ENCODE measurements at places on chromosomes 3 and 15. TPM values are rescaled to one million over a fixed set of nuclear protein-coding genes. Genes with fewer than 3 reads are reported as not detected.

DNA sequence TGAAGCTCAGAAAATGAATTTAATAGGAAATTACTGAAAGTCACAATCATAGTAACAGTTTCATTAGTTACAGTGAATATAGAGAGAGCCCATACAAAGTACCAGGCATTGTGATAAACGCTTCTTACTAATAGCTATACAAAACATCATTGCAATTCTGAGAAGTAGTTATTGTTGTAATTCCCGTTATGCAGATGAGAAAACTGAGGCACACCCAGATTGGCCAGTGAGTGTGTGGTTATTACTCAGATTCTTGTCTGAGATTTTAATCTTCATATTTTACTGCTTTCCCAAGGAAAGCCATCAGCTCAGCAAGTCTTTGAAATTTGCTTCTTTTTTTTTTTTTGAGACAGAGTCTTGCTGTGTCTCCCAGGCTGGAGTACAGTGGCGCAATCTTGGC, 14.3 kb downstream of the FLNB start:
- H3K4me1 ChIP-seq, result peaks cover 19% of the 10 kb centered on the region
- H3K27ac ChIP-seq, result no peak overlapping the region
- H3K4me3 ChIP-seq, result no peak overlapping the region
- DNase-seq, result no peak
- no peaks in the 10 kb centered on the region for H3K36me3 ChIP-seq

DNA sequence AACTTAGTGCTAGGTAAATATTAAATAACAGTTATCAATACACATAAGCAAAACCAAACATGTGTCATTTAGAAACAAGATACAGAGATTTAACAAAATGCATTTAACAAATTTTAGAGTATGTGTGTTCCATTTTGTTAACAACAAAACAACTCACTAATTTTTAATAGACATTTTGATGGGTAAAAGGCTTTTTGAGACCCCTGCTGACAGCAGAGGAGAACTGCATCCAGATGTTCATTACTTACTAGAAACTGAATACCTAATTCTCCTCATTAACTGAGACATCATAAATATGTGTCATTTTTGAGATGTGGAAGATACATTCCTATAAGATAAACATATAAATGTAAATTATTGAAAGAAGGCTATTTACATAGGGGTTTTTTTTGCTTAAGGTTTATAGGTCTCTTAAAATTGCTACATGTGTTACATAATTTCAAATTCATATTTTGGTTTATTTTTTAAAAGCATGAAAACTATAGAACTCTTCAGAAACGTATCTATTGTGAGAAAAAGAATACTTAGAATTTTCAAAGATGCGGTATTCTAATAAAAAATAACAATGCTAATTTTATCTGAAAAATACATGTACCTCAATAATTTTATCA, 1009.8 kb downstream of the TUSC7 start:
- DNase-seq, result no peak
- H3K4me3 ChIP-seq, result no peak overlapping the region
- H3K27me3 ChIP-seq, result no peaks in the 10 kb centered on the region
- H3K36me3 ChIP-seq, result no peaks in the 10 kb centered on the region
- H3K4me1 ChIP-seq, result no peaks in the 10 kb centered on the region

DNA sequence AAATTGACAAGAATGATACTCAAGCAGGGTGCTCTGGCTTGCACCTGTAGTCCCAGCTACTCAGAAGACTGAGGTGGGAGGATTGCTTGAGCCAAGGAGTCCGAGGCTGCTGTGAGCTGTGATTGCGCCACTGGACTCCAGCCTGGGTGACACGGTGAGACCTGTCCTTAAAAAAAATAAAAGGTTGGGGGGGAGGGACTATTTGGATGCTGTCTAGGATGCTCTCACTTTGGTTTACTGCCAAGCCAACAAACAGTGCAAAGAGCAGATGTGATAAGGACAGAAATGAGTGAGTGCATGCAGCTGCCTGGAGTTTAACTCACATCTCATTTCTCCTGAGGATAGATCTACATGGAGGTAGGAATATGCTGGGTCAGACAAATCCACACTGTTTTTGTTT, 130.0 kb downstream of the FRMD4B start:
- H3K4me3 ChIP-seq, result no peak overlapping the region
- no peaks in the 10 kb centered on the region for H3K27me3 ChIP-seq
- H3K27ac ChIP-seq, result no peak overlapping the region
- no peak for DNase-seq

DNA sequence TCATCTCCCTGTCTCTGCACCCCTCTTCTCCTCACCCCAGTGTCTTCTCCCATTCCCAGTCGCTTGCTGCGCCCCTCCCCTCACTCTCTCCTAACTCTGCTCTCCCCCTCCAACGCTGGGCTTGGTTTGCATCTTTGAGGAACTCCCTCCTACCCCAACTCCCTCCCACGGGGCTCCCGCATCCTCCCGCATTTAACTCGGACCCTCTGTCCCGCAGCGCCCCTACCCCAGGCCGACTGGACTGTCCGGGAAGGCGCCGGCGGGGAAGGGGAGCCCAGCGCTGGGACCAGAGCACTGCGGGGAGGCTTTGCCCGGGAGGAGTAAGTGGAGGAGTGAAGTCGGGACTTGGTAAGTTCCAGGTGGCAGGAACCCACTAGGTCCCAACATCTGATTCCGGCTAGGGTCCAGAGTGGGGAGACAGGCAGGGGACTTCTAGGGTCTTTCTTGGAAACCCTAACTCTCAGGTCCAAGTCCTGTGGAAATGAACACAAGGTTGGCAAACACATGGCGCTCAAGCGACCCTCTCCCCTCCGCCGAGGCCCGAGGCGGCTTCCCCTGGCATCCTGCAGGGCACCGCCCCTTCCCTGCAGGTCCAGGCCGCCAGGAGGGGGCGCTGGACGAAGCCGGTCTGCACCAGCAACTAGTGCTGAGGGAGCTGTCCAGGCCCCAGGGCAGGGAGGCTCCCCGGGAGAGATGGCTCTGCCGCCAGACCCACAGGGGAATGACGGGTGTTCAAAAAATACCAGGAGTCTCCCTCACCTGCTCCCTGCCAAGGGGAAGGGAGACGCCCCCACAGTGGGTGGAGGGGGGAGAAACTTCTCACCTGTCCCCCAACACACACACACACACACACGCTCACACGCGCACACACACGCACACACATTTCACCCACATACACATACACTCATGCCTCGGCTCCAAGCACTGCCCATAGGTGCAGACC, 53.2 kb downstream of the LHFPL4 start:
- peaks cover 10% of the 10 kb centered on the region for H3K4me1 ChIP-seq
- peak overlapping the region; percentile 52 for H3K27ac ChIP-seq
- peak overlapping the region; percentile 84 for H3K4me3 ChIP-seq
- H3K27me3 ChIP-seq, result peaks cover 9% of the 10 kb centered on the region

- no peaks in the 10 kb centered on the region for H3K4me1 ChIP-seq
- no peak for DNase-seq
- H3K27ac ChIP-seq, result no peak overlapping the region
- no peak overlapping the region for H3K4me3 ChIP-seq
- no peaks in the 10 kb centered on the region for H3K27me3 ChIP-seq
- no peaks in the 10 kb centered on the region for H3K36me3 ChIP-seq
Observed at GRCh38 chr15:91664224-91664836, 189.2 kb upstream of the SLCO3A1 start.

- H3K27ac ChIP-seq, result no peak overlapping the region
- H3K27me3 ChIP-seq, result peaks cover 6% of the 10 kb centered on the region
- peaks cover 2% of the 10 kb centered on the region for H3K4me1 ChIP-seq
- H3K4me3 ChIP-seq, result no peak overlapping the region
- DNase-seq, result no peak
- H3K36me3 ChIP-seq, result no peaks in the 10 kb centered on the region
Observed at GRCh38 chr3:190325923-190326322, 3.7 kb upstream of the CLDN1 start.

- H3K4me1 ChIP-seq, result peaks cover 6% of the 10 kb centered on the region
- peaks cover 4% of the 10 kb centered on the region for H3K27me3 ChIP-seq
Observed at GRCh38 chr3:58668247-58668646, 1.7 kb upstream of the FAM3D start.

DNA sequence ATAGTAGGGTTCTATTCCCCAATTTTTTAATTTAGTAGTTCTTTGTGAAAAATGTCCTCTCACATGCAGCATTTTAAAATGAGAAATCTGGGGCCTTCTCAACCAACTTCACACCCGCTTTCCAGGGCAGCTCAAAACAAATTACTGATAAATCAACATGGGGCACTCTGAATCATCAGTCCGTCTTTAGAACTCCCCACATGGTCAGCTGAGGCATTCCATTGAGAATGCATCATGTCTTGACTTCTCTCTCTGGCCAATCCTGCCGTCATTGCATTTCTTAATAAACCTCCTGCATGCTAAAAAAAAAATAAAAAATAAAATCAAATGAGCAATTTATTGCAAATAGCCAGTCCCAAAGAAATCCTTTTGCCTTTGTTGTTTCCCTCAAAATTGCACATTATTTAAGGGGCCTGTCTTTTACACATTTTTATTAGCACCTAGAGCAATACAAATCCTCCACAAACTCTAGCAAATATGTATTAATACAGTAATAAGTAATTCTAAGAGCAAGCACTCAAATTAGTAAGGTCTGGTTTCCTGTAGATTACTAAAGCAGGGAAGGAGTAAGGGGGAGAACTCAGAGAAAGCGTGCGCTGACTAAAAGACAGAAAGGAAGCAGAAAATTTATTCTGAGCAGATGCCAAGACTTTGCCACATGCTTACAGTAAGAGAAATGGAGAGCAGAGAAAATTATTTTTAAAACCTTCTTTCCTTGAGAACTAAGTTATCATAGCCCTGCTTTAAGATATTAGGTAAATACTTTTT, 175.7 kb downstream of the TNIK start:
- H3K27ac ChIP-seq, result no peak overlapping the region
- no peaks in the 10 kb centered on the region for H3K27me3 ChIP-seq
- DNase-seq, result no peak
- H3K36me3 ChIP-seq, result no peaks in the 10 kb centered on the region
- H3K4me3 ChIP-seq, result no peak overlapping the region

- no peaks in the 10 kb centered on the region for H3K4me1 ChIP-seq
- no peaks in the 10 kb centered on the region for H3K27me3 ChIP-seq
- no peak for DNase-seq
- H3K4me3 ChIP-seq, result no peak overlapping the region
- H3K36me3 ChIP-seq, result no peaks in the 10 kb centered on the region
Observed at GRCh38 chr3:187935623-187936156, 190.4 kb upstream of the BCL6 start.

- H3K27ac ChIP-seq, result no peak overlapping the region
- H3K27me3 ChIP-seq, result peaks cover 3% of the 10 kb centered on the region
- H3K36me3 ChIP-seq, result no peaks in the 10 kb centered on the region
- no peaks in the 10 kb centered on the region for H3K4me1 ChIP-seq
- H3K4me3 ChIP-seq, result no peak overlapping the region
Observed at GRCh38 chr3:28188686-28189085, 52.7 kb upstream of the CMC1 start.

GRCh38 chr3:184986366-184986889, 166.4 kb downstream of the C3orf70 start:
- H3K36me3 ChIP-seq, result peaks cover 4% of the 10 kb centered on the region
- H3K4me1 ChIP-seq, result peaks cover 7% of the 10 kb centered on the region
- no peak for DNase-seq
- no peak overlapping the region for H3K27ac ChIP-seq

GRCh38 chr15:93231261-93231925, 142.4 kb upstream of the RGMA start:
- no peak for DNase-seq
- no peaks in the 10 kb centered on the region for H3K4me1 ChIP-seq
- peaks cover 4% of the 10 kb centered on the region for H3K36me3 ChIP-seq
- no peak overlapping the region for H3K4me3 ChIP-seq
- H3K27ac ChIP-seq, result no peak overlapping the region

DNA sequence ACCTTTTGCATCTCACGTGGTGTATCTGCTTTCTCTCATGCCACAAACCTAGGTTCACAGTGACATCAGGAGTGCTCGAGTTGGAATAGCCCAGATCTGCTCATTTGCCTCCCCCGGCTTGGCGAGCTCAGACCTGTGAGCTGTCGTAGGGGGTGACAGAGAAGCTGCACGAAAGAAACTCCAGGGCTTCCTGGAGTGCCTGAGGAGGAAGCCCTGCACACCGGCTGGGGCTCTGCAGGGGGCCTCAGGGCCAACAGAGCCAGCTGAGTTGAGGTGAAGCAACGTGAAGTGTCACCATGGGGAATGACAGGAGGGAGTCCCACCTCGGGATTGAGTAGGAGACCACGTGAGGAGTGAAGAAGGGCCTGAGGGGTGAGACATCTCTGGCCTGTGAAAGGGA, 62.5 kb downstream of the RPN1 start:
- no peaks in the 10 kb centered on the region for H3K4me1 ChIP-seq
- peaks cover 11% of the 10 kb centered on the region for H3K36me3 ChIP-seq
- no peak overlapping the region for H3K27ac ChIP-seq
- H3K27me3 ChIP-seq, result no peaks in the 10 kb centered on the region
- DNase-seq, result no peak

GRCh38 chr15:77033417-77033728, 37.5 kb downstream of the TSPAN3 start:
- no peaks in the 10 kb centered on the region for H3K36me3 ChIP-seq
- peaks cover 8% of the 10 kb centered on the region for H3K4me1 ChIP-seq
- no peak overlapping the region for H3K27ac ChIP-seq
- H3K4me3 ChIP-seq, result no peak overlapping the region
- DNase-seq, result no peak

- H3K27ac ChIP-seq, result no peak overlapping the region
- no peak for DNase-seq
- no peaks in the 10 kb centered on the region for H3K27me3 ChIP-seq
Observed at GRCh38 chr15:83545804-83546511, 98.8 kb downstream of the SH3GL3 start.

GRCh38 chr15:101138913-101139880, 112.7 kb downstream of the CHSY1 start:
- peaks cover 5% of the 10 kb centered on the region for H3K27me3 ChIP-seq
- peaks cover 5% of the 10 kb centered on the region for H3K36me3 ChIP-seq
- peaks cover 15% of the 10 kb centered on the region for H3K4me1 ChIP-seq

- H3K27ac ChIP-seq, result no peak overlapping the region
- H3K4me3 ChIP-seq, result no peak overlapping the region
- H3K4me1 ChIP-seq, result peaks cover 11% of the 10 kb centered on the region
- no peak for DNase-seq
- H3K27me3 ChIP-seq, result no peaks in the 10 kb centered on the region
Observed at GRCh38 chr15:81170511-81170910, 26.2 kb upstream of the IL16 start.

ARGFX gene
- not detected for total RNA-seq

LXN gene
- total RNA-seq, result 1.2 TPM

FBN1 gene
- 12.6 TPM for total RNA-seq

PIERCE2 gene
- 1.9 TPM for total RNA-seq

SAXO2 gene
- 0.20 TPM for total RNA-seq

PTH1R gene
- total RNA-seq, result 0.29 TPM

FEZF2 gene
- total RNA-seq, result 0.49 TPM

CKMT1A gene
- total RNA-seq, result 15.7 TPM

ELL3 gene
- 0.51 TPM for total RNA-seq
